ENCODE measurements at places on chromosomes 7 and 10.

GRCh38 chr7:111560773-111561653 lies 1.3 kb downstream of the IMMP2L start:
- DNase-seq: peak; percentile 8

GRCh38 chr10:25839683-25840082 lies 94.3 kb upstream of the MYO3A start:
- no peak for DNase-seq

DNA sequence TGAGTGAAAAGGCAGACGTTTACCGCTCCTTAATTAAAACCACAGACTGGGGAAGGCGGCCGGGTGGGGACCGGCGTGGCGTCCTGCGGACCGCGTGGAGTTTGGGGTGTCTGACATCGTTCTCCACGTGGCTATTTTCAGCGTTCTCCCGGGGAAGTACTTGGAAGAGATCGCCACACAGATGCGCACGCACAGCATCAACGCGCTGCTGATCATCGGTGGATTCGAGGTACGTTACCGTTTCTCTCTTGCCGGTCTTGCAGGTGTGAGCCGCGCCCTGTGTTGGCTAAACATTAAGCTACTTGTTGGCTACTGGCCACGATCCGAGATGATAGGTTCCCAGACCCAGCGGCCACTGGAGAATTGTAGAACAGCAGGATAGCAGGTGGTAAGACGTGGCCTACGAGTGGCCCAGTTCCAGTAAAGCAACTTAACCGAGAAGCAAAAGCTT lies 51.3 kb downstream of the PFKP start:
- DNase-seq: no peak

- DNase-seq: no peak
Measured at GRCh38 chr10:113061054-113061430, 111.0 kb downstream of the TCF7L2 start.

DNA sequence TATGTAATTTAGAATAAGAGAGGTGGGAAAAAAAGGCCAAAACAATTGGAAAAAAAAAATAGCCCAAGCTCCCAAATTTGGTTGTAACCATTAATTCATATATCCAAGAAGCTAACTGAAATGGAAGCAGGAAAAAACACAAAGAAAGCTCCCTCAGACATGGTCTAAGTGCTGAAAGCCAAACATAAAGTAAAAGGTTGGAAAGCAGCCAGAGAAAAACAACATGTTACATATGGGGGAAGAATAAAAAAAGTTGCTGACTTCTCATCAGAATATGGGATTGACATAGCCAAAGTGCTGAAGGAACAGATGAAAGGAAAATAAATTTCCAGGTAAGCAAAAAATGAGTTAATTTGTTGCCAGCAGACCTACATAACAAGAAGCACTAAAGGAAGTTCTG lies 40.3 kb downstream of the PDZD8 start:
- no peak for DNase-seq

DNA sequence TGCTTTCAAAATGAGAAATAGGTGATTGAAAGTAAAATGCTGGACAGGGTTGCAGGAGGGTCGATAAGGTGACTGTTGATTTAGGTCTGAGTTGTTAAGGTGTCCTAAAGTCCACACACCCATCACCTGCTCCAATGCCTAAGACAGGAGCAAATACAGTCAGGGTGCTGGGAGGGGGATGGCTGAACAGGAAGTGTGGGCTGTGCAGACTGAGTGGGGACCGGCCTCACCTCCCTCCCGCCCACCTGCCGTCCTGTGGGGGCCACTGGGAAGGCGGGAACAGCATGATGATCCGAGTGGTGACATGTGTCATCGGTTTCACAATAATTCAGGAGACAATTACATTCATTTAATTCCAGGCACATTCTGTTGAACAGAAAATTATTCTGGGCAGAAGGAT lies 260.8 kb downstream of the DNAJB6 start:
- DNase-seq: no peak

DNA sequence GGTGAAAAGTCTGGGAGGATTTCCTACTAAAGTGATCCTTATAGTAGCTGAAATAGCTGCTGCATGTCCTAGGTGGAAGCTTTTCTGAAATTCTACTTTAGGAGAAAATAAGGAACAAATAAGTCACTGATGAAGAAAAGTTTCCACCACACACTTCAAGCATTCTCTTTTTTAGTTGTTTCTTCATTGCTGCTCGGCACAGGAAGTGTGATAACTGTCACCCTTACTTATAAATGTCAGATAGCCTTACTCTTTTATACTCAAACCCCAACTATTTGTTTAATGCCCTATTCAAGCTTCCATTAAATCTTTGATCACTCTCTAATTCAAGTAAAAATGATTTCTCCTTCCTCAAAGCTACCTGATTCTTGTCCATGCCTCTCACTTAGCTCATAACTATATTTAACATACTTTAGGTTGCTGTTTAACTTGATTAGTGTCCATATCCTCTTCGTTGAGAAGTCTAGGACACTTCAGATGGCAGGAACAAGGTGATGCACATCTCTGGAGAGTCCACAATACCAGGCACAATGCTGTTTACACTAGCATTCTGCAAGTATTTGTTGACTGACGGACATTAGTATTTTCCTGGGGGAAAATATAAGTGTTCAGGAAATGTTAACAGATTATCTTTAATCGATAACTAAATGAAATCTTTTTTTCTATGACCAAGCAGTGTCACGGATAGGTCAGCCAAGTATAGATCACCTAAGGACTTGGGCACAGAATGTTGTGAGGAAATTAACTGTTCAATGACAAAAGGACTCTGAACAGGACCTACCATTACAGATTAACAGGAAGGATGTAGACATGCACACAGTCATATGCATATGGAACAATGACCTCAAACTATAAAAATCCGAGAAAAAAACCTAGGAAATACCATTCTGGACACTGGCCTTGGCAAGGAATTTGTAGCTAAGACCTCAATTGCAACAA lies 67.4 kb downstream of the ZNF438 start:
- no peak for DNase-seq

DNA sequence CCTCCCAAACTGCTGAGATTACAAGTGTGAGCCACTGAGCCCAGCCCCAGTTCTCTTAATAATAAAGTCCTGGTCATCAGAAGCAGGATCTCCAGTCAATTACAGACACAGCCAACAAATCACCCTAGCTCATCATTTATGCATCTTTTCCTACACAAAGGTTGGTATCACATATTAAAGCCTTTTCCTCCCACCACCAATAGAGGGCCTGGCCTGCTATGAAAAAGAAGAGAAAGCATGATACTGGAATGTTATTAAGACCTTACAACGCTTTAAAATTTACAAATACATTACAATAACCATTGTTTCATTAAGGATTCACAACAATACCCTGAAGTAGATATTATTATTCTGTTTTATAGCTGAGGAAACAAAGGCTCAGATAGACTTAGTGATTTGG lies 25.9 kb downstream of the VAX1 start:
- no peak for DNase-seq

DNA sequence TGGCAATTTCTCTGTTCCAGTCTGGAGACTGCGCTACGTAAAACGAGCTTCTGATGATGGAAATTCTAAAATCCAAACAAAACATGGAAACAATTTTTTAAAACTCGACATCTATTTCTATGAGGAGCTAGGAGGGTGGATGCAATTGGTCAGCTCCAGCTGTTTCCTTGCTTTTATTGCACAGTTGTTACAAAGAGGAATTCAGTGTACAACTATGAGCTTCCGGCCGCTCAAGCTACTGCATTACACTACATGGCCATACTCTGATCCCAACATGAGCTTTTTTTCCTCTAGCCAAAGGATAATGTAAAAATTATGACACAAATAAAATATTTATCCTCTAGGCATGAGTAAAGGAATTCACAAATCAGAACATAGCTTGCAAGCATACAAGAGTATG lies 403.1 kb upstream of the C7orf33 start:
- DNase-seq: no peak

- no peak for DNase-seq
Measured at GRCh38 chr10:70093335-70093944, 39.2 kb downstream of the AIFM2 start.

DNA sequence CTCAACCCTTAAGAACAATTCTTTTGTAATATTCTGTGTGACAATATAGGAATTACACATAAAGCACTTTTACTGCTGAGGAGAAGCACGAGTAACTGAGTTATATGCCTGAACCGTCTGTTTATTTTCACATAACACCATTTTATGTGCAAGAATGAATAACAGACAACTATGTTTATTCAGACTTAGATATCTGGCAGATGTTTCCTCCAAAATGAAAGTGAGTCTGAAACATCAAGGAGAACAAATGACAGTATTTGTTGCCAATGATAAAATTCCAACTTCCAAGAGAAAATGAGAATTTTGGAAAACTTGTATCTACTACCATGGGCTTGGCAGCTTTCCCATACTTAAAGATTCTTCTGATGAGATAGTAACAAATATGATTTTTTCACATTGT lies 51.4 kb downstream of the DNMBP start:
- DNase-seq: no peak

DNA sequence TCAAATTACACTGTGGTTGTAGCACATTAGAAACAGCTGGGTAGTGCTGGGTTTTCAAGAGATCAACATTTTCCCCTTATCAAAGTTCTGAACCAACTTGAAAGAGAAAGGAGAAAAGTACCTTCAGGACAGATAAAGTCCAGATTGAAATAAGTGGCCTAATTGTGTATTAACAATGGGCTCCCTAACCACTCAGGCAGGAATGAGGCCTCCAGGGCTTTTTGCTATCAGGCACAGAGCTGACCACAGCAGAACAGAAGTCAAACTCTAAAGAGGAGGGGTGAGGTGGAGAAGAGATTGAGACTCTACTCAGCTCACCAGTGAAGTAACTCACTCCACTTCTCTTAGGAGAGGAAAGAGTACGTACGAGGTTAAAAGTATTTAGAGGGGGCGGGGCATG lies 394.1 kb upstream of the PHF14 start:
- DNase-seq: no peak

GRCh38 chr7:128115336-128115820 lies 84.1 kb upstream of the LRRC4 start:
- DNase-seq: no peak

DNA sequence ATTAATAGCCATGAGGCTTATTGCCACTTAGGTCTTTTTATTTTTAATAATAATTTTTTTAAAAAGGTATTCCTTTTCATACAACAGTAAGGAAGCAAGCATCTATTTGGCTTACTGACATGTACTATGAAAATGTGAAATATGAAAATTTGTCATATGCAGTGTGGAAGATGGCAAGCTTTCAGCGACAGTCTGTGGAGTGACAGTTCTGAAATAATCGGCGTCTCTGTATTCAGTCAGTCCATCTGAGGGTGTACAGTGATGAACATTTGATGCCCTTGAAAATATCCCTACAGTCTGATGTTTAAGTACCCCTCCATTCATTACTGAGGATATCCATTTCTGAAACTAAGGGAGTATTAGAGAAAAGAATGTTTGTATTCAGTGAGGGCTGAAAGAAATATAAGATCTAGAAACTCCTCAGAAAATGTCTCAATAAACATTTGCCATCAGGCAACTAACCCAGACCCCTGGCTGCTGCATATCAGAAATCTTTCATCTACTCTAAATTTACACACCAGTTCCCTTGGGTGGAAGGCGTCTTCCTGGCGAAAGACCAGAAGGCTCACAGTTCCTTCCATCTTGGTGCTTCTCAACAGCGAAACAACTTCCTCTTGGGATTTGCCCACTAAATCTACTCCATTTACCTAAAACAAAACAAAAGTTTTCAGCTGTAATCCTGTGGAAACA lies 440.6 kb downstream of the PARD3 start:
- DNase-seq: no peak

DNA sequence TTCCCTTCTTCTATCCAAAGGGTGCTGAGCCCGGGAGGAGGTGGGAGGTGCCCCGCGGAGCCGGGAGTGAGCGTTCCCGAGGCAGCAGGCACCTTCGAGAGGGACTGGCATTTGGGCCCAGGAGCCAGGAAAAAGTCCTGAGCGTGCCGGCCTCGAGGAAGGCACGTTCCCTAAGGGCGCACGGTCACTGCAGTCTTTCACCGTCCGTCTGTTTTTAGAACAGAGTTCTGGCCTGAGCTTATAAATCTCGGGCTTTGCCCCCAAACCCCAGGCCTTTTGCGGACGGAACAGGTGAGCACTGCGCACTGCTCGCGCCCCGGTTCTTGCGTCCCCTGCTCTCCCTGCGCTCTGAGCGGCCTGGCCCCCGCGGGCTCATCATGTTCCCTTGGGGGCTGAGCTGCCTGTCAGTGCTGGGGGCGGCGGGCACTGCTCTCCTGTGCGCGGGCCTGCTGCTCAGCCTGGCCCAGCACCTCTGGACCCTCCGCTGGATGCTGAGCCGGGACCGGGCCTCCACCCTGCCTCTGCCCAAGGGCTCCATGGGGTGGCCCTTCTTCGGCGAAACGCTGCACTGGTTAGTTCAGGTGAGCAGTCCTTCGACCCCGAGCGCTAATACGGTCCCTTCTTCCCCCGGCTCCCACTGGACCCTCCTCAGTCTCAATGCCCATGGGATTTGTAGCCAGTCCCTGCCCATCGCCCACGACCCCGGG lies 442 bp downstream of the CYP26C1 start:
- peak; percentile 32 for DNase-seq

GRCh38 chr7:29255906-29256692 lies 61.5 kb downstream of the CHN2 start:
- no peak for DNase-seq

GRCh38 chr10:4947039-4947634 lies 16.1 kb upstream of the AKR1C1 start:
- no peak for DNase-seq

DNA sequence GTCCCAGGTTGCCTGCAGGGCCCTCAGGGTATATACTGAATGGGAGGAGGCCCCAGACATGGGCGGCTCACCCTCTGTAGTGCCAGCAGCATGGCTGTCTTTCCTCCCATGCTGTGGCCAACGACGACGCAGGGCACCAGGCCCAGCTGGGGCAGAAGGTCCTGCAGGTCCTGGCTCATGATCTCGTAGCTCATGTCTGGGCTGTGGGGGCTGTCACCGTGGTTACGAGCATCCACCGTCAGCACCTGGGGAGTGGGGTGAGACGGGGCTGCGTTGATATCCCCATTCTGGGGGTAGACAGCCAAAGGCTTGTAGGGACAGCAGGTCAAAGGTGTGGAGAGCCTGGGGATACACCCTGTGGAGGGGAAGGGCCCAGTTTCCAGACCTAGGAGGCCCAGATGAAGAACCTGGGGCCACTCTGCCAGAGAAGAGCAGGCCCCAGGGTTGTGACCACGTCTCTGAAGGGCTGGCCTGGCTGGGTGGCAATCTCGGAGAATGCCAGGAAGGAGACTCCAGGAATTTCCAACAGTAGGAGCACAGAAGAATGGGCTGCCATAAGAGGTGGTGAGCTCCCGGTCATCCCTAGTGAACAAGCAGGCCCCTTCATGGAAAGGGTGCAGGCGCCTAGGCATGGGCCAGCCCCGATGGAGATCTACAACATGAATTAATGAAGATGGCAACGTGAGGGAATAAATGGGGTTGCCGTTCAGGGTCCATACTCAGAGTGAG lies 947 bp downstream of the ABHD11 start:
- no peak for DNase-seq

- DNase-seq: no peak
Measured at GRCh38 chr10:12324530-12324929, 24.8 kb upstream of the CAMK1D start.

- DNase-seq: no peak
Measured at GRCh38 chr10:26978519-26978918, 117.8 kb upstream of the ABI1 start.

- DNase-seq: no peak
Measured at GRCh38 chr10:93369588-93370164, 112.5 kb downstream of the MYOF start.
